Ureter (tissue), 1 donor: ENCODE measurements at places on chromosomes 3 and 15.

GRCh38 chr15:90037511-90037860 lies 36.4 kb downstream of the ZNF710 start:
- DNase-seq, result no peak

DNA sequence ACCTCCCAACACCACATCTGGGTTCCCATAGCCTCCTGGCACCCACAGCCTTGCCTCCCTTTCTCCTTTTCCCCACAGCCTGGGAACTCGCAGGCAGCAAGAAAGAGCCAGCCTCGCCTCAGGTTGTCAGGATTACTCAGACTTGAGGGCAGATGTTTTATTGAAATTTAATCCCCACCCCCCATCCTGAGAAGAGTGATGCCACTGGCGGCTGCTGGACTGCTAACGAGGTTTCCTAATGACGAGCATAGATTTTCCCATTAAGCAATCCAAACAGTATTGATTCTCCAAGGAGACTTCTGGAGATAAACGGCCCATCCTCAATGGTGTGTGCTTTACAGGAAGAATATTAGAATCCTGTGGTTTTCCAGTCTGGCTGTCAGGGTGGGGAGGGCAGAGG lies 13.7 kb downstream of the SHF start:
- no peak for DNase-seq

DNA sequence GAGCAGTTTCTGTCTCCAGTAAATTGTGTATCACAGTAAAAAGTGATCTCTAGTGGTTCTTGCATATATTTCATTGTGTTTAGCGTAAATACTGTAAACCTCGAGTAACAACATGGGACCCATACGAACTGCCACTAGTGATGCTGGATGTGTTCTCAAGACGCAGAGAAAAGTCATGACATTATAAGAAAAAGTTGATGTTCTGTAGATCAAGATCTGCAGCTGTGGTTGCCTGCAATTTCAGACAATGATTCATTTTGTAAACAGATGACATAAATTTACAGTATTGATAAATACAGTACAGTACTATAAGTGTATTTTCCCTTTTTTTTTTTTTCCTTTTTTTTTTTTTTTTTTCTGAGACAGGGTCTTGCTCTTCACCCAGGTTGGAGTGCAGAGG lies 100.1 kb downstream of the DPH6 start:
- DNase-seq, result no peak

DNA sequence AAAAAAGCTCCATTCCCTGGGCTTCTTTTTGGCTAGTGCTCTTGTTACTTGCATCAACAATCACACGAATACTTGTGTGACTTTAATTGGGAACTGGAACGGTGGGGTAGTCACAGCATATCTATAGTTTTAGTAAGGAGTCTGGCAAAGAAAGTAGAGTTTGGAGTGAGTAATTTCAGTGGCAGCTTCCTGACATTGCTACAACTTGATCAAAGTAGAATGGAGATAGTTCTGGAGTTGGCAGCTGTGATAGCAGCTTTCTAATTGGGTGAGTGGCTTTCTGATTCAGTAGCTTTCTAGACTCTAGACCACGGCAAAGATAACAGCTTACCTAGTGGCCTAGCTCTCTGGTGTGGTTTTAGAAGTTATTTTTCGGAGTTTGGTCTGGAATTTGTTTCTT lies 475.0 kb downstream of the TUSC7 start:
- no peak for DNase-seq
